ENCODE measurements at places on chromosomes 1 and 21.

DNA sequence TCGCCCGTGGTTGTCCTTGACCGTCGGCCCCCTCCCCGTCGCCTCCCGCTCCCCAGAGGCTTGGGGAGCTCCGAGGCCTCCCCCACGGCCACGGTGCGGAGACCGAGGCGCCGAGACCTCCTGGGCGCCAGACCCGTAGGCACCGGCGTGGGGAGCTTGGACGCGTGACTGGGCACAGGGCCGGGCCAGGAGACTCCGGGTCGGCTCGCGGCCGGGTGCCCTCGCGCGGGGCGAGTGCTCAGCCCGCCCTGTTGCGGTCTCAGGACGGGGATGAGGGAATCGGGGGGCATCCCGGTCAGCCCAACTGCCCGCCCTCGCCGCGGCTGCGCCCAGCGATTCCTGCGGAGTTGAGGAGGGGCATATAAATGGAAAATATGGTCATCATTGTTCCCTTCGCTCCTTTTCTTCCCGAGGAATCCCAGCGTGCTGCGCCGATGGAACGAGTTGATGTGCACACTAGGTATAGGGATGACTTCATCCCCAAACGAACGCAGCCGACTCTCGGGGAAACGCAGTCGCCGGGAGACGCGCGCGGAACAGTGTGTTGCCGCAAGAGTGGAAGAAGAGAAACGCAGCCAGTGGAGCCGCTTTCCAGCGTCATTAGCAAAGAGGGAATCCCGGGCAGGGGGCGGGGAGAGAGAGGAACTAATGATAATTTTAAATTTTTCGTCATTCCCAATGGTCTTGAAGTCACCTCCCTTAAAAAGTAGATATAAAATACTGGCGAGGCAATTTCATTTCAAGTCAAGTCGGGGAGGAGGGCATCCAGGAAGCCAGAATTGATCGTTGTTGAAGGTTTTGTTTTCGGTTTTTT lies 747 bp upstream of the ENAH start:
- peak; percentile 82 for DNase-seq

GRCh38 chr21:33587792-33588484 lies 546 bp downstream of the DONSON start:
- peak; percentile 58 for DNase-seq

DNA sequence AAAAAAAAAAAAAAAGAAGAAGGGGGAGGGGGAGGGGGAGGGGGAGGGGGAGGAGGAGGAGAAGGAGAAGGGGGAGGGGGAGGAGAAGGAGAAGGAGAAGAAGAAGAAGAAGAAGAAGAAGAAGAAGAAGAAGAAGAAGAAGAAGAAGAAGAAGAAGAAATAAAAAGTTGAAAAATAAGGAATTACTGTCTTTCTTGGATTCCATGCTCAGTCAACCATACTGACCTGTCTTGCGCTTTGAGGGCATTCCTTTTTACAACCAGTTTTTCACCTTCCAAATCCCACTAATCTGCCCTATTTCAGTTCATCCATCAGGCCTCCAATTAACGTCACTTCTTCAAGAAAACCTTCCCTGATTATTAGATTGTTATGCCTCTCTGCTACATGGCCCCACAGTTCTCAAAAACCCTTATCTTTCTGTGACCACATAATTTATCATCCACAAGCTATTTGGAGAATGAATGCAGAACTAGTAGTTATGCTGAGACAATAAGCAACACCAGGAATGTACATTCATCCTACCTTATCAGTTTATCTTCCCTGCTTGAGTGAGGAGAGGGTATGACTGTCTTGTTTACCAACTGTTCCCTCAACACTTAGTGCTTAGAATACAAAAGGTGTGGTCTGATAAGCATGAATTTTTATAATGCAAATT lies 57.5 kb upstream of the GUCA2A start:
- peak; percentile 49 for DNase-seq

DNA sequence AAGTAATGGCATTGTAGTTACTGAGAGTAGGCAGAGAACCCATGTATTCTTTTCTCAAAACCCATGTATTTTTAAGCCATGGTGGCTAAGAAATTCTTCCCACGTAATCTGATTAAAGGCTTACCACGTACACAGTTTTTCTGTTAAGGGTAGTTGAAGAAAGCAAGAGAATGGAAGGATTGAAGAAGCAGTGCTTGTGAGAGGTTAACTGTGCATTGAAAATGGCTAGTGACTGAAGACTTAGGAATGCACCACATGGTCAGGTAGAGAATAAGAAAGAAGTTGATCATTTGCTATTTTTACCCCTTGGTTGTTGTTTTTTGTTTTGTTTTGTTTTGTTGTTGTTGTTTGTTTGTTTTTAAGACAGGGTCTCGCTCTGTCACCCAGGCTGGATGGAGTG lies 178.9 kb upstream of the SNX7 start:
- no peak for DNase-seq

GRCh38 chr1:50610563-50610962 lies 187.3 kb upstream of the DMRTA2 start:
- no peak for DNase-seq

GRCh38 chr1:202416641-202417040 lies 68.1 kb downstream of the PPP1R12B start:
- no peak for DNase-seq

DNA sequence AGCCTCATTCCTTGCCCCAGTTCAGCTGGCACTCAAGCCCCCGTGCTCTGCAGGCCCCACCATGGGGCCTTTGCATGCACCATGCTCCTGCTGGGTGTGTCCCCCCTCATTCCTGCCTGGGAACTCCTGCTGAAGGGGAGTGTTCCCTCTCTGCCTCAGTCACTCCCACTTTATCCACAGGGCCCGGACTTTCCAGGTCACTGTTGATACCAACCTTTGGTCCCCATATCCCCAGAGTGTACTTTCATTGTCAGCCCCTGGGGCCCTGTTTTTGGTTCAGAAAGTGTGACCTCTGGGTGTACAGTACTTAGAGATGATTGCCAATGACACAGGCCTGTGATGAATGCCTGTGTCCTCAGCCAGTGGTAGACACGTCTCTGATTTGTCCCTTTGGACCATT lies 2.9 kb downstream of the TTC22 start:
- no peak for DNase-seq

- DNase-seq = peak; percentile 53
Measured at GRCh38 chr1:232271991-232272589, 357.8 kb downstream of the SIPA1L2 start.

DNA sequence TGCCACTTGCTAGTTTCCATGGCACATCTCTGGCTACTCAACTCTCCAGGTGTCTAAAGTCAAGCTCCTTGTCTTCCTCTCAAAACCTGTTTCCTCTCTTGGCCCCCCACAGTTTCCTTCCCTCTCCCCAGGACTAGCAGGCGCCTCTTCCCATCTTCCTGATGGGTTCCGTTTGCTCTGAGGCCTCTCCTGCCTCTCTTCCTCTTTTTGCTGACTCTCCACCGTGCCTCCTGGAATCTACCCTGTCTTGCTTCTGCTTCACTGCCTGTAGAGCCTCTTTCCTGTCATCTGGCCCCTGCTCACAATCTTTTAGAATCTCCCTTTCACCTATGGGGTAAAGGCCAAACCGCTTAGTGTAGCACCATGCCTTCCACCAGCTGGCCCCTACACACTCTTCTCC lies 21.8 kb upstream of the LHX4 start:
- no peak for DNase-seq

DNA sequence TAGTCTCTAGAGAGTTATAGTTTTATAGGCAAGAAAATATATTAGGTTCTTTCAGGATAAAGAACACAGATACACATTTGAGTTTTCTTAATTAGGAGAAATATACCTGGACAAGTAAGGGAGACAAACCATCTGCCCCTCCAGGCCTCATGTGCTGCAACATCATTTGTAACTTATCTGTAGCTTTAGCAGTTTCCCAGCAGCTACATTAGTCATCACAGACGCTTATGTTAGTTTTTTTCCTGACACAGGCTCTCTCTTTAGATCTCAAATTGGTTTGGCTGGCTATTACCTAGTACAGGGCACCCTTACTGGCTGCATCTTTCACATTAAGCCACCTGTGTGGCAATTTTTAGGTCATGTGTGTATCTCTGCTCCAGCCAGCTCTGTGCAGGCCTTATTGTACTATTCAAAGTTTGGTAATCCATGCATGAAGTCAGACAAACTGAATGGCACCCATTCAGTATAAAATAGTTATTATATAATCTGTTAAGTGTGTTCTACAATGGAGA lies 25.9 kb downstream of the GNPAT start:
- no peak for DNase-seq

DNA sequence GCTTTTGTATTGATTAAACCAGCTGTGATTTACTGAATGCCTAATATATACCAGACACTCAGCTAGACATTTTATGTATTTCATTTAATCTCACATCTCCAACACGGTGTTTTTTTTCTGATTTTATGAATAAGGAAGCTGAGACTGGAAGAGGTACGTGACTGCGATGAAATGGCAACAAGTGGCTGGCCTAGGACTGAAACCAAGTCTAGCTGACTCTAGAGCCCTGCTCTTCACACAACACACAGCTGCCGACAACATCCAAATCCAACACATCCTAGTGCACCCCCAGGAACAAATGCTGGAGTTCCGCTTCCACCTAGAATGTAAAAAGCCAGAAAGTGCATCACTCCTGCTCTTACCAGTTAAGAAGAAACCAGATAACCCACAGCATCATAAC lies 10.7 kb upstream of the TOMM20 start:
- DNase-seq = no peak

GRCh38 chr1:210726621-210727020 lies 397.9 kb downstream of the HHAT start:
- DNase-seq = peak; percentile 37

GRCh38 chr1:168223681-168224540 lies 1.9 kb upstream of the SFT2D2 start:
- no peak for DNase-seq

- peak; percentile 55 for DNase-seq
Measured at GRCh38 chr21:34726627-34727337, 58.0 kb downstream of the CLIC6 start.

DNA sequence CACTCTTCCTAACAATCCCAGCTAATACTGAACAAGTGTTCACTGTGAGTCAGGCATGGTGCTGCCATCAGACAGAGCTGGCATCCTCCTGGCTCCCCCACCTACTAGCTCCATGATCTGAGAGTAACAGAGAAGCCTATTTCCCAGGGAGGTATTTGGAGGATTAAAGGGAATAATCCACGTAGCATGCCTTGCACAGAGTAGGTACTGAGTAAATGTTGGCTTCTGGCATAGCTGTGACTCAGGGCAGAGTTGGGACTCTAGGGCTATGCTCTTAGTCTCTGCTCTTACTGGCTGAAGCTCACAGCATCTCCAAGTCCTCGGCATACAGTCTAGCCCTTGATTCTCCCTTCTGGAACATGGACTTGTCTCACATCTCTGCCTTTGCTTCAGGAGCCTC lies 8.2 kb downstream of the ARHGEF19 start:
- DNase-seq = no peak

DNA sequence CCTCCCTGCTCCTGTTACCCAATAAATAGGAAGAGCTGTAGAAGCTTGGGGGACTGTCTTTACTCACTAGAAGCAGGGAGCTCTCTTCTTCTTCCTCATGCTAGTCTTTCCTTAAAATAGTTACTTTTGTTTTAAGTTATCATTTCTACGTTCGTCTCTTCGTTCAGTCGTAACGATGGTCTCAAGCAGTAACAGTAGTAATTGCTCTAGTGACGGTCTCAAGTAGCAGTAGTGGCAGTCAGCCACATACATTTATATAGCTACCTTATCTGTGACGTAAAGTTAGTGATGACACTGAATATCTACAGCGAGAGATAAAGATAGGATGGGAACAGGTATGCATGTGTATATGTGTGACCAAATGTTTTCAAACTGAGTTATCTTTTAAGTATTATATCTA lies 15.4 kb upstream of the ERO1B start:
- no peak for DNase-seq

GRCh38 chr21:29639366-29640079 lies 300.3 kb downstream of the GRIK1 start:
- no peak for DNase-seq

DNA sequence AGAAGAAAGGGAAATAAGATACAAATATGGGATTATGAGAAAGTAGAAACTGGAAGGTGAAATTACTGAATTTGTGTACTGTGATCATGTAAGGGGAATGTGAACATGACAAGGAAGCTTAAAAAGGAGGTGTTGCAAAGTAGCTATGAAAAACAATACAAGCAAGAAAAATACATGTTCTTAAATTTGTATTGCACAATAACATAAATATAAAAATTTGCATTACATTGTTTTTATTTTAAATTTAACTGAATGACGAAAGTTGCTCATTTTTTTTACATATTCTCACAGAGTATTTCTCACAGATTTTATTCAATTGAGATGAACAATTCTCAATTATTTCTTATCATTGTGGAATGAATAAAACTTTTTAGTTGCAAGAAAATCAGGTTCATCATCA lies 874.8 kb downstream of the AMY1C start:
- DNase-seq = no peak

- no peak for DNase-seq
Measured at GRCh38 chr1:240362826-240363225, 249.1 kb downstream of the GREM2 start.

DNA sequence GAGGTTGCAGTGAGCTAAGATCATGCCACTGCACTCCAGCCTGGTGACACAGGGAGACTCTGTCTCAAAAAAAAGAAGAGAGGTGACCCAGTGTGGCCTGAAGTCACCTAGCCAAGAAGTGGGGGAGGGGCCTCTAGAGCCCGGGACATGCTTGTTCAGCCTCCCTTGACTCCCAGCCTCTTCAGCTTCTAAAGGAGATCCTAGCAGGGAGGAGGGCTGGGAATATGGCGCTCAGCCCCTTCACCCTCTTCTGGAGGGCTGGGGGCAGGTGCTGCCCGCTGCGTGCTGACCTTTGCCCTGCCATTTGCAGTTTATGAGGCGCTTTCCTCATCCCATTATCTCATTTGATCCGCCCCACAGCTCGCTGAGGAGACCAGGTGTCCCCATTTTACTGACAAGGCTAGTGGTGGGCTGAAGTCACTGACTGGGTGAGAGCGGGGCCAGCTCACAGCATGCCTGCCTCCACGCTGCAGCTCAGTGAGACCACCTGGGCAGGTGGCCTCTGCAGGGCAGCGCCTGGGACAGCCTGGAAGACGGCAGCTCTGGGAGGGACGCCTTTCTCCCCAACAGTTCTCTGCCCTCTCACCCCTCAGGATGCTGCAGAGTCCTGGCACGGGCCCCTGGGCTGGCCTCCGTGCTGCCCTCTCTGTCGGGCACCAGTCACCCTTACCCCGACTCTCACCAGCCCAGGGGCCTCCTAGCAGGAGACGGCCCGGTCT lies 7.5 kb downstream of the ELF3 start:
- DNase-seq = no peak

DNA sequence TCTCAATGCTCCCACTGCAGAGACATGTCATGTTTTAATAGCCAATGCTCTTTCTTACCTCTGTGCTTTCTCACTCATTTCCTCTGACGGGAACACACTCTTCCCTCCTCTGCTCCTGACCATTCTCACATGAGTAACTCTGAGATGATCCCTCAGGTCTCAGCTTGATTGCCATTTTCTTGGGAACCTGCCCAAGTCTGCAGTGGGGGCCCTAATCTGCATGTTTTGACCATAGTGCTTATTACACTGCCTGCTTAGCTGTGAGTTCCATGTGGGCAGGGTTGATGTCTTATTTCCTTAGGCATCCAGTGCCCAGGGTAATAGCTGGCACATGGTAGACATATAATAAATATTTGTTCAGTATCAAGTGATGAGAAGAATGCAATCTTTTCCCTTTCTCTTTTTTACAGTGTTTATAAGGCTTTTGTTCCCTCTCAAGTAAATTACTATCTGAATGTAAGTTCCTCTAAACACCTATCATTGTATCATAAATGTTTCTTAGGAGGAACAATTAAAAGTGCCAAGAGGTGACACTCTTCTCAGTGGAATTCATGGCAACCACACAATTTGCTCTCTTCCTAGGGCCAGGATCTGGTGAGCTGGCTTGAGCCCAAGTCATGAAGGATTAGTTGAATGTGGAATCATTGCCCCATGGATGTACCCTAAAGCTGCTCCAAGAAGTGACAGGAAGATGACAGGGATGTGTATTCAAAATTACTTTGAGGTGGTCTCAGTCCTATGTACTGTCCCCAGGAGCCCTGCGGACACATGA lies 485.4 kb upstream of the USP24 start:
- DNase-seq = peak; percentile 21
